Breast epithelium (tissue), 4 donors: ENCODE measurements at places on chromosomes 1 and 21.

DNA sequence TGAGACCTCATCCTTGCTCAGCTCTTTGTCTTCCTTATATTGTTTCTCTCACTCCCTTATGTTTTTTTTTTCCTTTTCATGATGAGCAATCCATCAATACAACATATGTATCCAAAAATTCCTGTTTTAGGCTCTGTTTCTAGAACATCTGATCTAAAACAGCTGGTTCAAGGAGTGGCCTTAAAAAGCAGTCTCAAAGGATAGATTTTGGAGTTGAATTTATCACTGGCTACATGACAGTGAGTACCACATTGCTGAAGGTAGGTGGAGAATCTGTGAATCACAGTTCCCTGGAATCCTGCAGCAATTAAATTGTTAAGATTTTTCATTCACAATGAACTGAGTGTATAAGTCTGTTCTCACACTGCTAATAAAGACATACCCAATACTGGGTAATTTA, 155.8 kb upstream of the ADAMTS5 start:
- no peak for DNase-seq

DNA sequence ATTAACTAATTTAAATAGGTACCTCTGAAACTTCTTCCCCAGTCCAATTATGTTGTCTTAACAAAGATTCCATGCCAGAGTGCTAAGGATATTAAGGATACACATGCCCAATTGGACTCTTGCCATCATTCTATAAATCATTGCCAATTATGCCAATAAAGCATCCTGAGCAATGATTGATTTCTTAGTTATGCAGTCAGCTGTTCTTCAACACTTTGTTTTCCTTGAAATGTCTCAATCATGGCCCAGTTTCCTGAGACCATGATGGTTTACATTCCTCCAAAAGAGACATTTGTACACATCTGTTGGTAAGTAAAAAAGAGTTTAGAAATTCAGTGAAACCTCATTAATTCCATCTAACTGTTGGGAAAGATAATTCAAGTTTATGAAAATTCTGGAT, 180.4 kb upstream of the PKN2 start:
- DNase-seq, result no peak

DNA sequence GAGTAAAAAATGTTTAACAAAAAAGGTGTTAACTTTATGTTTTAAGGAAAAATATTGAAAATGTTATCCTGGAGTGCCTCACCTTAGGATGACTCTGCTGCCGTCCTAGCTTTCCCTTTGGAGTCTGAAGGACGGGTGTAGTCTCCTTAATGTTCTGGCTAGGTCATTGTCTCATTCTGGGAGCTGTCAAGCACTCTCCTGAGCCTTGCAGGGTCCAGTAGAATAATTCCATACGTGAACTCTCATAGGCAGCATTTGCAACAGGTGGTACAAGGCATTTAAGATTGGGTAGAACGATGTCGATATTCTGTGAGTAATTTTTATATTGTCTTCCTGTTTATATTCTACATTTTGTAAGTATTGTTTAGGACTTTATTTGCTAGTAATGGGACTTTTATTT, 283.6 kb upstream of the C1orf105 start:
- no peak for DNase-seq

- no peak for DNase-seq
These were observed 64.7 kb downstream of the RGL1 start for GRCh38 chr1:183869664-183870063.

GRCh38 chr1:212186427-212187207, 98.6 kb upstream of the PPP2R5A start:
- no peak for DNase-seq

DNA sequence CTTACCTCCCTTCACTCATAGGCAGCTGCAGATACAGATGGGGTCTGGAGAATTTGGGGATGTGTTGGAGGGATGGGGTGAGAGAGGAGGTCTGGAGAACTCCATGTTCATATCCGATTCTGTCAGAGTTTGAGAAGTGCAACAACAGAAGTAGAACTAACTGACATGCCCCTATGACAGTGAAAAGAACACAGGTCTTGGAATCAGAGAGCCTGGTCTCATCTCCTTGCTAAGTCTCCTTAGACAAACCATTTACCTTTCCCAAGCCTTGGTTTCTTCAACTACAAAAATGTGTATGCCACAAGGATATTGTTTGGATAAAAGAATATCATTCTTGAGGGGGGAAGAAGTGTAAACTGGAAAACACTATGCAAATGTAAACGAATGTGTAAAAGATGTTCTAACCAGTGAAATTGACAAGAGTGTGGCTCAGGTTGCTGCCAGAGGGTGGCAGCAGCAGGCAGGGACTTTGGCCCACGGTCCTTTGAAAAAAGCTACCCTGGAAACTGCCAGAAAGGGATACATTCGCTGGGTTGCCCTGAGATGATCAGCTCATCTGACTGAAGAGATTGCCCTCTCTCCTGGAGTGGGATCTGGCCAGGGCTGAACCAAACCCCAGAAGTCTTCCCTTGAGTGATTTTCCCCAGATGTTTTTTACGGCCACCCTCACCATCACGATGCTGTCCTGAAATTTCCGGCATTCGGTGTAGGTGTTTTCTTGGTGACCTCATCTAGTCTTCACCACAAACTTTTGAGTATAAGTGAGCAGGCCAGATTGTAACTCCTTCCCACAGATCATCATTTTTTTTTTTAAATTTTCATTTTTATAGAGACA, 17.0 kb upstream of the CD2 start:
- DNase-seq, result peak; percentile 30

DNA sequence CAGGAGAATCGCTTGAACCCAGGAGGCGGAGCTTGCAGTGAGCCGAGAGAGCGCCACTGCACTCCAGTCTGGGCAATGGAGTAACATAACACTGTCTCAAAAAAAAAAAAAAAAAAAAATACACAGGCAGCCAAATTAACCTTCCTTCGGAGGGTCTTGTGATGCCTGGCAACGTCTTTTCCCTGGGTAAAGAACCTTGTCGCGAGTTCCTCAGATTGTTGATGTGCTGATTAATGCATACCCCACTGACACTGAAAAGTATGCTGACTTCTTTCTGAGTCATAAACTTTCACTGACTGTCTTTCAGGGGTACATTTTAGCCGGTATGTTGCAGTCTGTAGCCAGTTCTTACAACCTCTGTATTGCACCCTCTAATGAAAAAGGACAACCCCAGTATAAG, 95.1 kb upstream of the SOD1 start:
- no peak for DNase-seq

DNA sequence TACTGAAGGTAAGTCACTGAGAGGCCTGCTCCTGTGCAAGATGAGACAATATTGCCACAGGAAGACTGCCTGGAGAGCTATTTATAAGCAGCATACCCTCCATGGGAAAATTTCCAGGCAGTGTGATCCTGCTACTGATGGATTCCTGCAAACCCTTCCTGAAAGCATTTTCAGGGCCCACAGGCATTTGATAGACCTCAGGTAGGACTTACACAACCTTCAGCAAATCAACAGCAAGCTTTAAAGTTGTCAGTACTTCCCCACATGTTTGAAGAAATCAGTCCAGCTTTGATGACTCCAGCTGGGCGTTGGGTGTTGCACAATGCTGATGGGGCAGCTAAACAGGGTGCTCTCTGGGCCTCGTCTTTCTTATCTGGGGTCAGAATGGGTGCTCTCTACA, 108.8 kb downstream of the PLXNA2 start:
- DNase-seq, result no peak

- DNase-seq, result no peak
These were observed 10.7 kb upstream of the SLAMF8 start for GRCh38 chr1:159815926-159816325.

- no peak for DNase-seq
These were observed 4.6 kb upstream of the TIE1 start for GRCh38 chr1:43296207-43296606.

GRCh38 chr1:175307160-175307559, 114.6 kb upstream of the KIAA0040 start:
- DNase-seq, result no peak

DNA sequence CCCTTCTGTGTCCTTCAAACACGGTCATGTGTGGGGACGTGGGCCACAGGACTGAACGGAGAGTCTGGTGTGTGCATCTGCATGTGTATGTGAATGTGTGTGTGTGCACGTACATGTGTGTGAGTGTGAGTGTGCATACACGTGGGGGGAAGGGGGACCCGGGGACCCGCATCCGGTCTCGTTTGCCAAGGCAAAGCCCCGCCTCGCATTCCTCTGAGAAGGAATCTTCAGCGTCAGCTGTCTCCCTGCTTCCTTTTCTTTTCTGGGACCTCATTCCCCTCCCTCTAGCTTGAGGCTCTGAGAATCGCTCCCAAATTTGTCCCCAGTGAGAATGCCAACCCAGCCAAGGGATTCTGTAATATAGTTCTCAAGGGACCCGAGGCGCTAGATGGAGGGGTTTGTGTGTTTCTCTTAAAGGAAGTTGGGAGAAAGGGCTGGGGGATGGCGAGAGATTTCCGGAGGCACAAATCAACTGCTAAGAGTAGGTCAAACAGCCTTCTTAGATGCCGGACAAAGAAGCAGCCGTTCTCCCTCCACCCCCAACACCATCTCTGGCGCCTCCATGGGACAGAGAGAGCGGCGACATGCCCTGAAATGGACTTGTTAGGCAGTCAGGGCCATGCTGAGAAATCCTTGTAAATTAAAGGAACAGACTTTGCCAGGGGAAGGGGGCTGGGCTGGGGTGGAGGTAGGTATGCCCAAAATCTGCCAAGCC, 6.6 kb downstream of the IFFO2 start:
- DNase-seq, result peak; percentile 61

- no peak for DNase-seq
These were observed 135.0 kb downstream of the ZC3H11B start for GRCh38 chr1:219477861-219478260.

DNA sequence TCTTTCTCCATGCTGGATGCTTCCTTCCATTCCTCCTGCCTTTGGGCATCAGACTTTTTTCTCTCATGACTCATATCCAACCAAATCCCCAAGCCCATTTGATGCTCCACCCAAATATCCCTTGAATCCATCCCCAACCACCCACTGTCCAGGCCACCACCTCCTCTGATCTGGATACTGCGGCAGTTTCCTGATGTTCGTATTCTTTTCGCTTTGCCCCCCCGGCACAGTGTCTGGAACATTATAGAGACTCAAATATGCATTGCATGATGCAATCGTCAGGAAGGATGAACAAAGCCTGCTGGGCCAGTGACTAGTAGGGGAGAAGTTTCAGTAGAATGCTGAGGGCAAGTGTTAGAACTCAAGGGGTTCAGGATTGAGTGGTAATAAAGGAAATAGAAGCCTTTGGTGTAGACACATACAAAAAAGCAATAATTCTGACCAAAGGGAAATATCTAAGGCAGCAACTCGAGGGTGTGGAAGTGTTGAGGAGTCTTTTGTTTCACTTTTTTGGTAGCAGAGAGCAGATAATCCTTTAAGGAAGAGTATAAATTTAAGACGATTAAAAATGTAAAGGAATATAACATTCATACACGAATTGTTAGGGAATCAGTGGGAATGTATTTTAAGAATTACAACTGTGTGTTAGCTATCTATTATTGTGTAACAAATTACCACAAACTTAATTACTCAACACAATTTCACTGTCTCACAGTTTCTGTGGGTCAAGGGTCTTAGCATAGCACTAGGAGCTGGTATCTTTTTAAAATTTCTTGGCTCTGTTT, 7.5 kb downstream of the S100A11 start:
- no peak for DNase-seq

DNA sequence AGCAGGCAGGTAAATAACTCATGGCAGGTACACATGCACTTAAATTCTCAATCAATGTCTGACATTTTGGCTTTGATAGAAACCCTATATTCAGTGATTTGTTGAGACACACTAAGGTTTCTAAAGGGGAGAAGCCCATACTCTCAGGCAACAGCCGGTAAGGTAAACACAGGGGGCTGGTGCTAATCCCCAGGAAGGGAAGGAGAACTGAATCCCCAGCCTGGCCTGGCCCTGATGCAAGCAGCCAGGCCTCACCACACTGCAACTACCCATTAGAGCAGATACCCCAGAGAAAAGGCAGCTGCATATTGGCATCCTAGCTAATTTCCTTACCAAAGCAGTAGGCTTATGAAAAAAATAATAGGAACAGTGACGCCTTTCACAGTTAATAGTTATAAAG, 116.5 kb upstream of the LRRC7 start:
- DNase-seq, result no peak

GRCh38 chr1:220697326-220697725, 7.2 kb downstream of the C1orf115 start:
- DNase-seq, result no peak

DNA sequence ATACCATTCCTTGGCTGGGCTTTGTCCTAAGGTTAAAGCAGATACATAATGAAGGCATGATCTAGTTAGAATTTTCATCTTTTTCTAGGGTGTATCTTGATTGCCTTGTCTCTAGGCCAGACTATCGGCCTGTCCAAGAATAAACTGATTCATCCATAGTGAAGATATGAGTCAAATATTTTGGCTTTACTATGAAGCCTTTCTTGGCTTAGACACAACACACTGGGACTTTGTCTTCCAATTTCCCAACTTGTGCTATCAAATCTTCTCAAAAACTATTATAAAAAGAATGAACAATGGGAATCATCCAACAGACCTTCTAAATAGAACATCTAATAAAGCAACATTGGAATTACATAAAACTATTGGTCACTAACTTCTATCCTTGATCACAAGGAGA, 64.8 kb downstream of the WARS2 start:
- DNase-seq, result no peak
